ENCODE measurements at places on chromosomes 12 and 14. TPM values are rescaled to one million over a fixed set of nuclear protein-coding genes. Genes with fewer than 3 reads are reported as not detected.

Gene KRT80
- not detected for total RNA-seq

Gene SLC15A4
- total RNA-seq = 15.4 TPM

Gene RNASE7
- 0.32 TPM for total RNA-seq

Gene OR6C4
- not detected for total RNA-seq

Gene RNASE4
- 36.4 TPM for total RNA-seq

Gene ASCL1
- total RNA-seq = not detected

Gene ACVRL1
- total RNA-seq = 132 TPM

Gene MGST1
- total RNA-seq = 227 TPM

Gene ZNF140
- 10.7 TPM for total RNA-seq

Gene MYL6B
- 13.0 TPM for total RNA-seq

Gene PRR4
- 0.79 TPM for total RNA-seq

Gene WNT1
- not detected for total RNA-seq
